ENCODE measurements at places on chromosomes 7 and 10.

DNA sequence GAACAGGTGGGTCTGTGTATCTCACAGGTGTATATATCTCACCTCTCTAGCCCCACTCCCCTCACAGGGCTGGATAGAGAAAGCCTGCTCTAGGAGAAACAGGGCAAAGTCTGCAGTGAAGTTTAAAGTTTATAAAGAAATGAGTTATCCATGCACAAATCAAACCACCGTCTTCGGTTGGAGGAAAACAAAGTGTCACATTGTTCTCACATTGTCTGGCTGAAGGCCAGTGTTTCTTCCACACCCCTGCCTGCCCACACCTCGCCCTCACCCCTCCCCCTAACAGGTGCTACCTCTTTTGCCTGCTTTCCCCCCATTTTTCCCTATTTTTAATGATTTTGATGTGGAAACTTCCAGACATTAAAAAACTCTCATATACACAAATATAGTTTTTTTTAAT, 25.8 kb downstream of the AQP1 start:
- DNase-seq, result no peak

DNA sequence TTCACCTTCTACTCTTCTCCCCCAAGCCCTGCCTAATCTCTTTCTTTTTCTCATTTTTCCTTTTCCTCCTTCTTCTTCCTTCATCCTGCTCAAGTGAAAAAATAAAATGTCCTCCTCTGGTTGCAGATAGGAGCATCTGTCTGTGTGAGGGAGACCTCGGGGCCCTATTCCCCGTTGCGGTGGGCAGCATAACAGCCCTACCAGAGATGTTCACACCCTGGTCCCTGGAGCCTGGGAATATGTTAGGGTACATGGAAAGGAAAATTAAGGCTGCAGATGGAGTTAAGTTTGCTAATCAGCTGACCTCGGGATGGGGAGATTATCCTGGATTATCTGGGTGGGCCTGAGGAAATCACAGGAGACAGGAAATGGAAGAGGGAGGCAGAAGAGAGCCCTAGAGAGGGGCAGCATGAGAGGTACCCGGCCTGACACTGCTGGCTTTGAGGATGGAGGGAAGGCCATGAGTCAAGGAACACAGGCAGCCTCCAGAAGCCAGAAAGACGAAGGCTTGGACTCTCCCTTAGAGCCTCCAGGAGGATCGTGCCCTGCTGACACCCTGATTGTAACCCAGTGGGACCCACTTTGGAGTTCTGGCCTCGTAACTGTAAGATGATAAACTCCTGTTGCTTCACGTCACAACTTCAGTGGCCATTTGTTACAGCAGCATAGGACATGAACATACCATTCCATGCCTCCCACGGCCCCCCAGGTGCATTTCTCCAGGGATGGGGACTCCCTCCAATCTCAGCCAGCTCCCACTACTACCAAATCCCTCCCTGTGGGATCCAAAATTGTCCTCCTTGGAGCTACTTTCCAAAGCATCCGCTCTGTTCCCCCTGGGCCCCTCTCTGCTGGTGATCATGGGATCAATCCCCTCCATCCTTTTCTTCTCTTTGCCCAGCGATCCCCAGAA, 39.0 kb upstream of the ZMIZ1 start:
- DNase-seq, result no peak

- no peak for DNase-seq
Measured at GRCh38 chr7:74074770-74075169, 8.8 kb upstream of the LIMK1 start.

DNA sequence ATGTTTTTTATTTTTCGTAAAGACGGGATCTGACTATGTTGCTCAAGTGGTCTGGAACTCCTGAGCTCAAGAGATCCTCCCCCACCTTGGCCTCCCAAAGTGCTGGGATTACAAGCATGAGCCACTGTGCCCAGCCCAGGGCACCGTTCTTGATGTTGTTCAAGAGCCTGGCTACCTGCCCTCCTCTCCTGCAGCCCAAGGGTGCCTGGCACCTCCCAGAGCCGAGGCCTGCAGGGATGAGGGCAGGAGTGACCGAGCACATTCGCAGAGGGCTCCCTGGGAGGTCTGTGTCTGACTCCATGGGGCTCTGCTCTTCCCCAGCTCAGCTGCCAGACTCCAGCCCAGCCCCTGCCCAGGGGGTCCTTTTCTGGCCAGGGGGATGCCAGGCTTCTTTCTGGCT, 15.4 kb downstream of the SH2B2 start:
- DNase-seq, result no peak

- DNase-seq, result no peak
Measured at GRCh38 chr7:42156967-42157721, 79.9 kb downstream of the GLI3 start.

DNA sequence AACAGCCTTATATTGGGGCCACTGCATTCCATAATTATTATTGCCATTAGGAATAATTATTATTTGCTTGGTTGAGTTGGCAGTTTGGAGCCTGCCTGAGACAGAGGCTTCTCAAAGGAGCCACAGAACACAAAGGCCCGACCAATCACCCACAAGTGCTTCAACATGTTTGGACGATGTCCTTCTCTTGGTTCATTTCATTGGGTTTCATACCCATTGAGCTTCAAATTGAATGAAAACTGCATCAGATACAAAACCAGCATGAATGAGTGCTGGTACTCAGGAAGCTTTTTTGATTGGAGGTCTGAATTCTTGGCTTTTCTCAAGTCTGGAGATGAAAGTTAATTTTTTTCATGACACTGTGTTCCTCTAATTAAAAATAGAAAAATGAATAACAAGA, 168.3 kb downstream of the CREB5 start:
- DNase-seq, result no peak

GRCh38 chr7:35652124-35652523, 42.8 kb downstream of the HERPUD2 start:
- DNase-seq, result no peak

DNA sequence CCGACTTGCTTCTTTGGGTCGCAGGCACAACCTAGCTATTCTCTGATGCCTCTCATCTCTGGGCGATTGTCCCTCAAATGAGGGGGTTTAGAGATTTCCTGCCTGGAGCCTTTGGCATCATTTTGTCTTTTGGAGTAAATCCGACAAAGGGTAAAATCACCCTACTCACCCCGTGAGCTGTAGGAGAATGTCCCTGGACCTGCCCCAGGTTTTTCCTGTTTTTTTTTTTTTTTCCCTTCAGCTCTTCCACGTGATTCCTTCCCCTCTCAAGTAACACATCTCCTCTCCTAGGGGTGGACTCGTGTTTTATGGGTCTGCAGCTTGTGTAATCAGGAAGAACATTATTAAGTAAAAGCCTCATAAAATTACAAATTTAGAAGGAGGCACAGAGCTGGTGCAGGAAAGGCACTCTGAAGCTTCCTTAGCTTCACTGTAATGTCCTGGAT, 128.4 kb upstream of the ZNF746 start:
- DNase-seq, result no peak

DNA sequence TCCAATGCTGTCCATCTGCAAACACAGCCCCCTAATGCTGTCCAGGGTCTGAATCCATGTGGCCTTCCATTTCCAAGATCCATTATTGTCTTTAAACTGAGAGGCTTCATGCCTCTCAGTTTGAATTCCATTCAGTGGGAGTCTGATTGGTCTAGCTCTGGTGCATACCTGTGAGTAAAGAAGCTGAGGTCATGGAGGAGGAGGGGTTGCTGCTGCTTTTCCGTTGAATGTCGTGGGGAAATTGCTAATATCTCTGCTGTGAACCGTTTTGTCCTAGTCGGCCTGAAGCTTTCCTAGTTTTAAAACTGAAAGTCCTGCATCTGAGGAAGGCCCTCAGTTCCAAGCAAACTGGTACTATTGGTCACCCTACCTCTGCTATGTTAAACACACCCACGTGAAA, 17.7 kb downstream of the SH2D4B start:
- no peak for DNase-seq

DNA sequence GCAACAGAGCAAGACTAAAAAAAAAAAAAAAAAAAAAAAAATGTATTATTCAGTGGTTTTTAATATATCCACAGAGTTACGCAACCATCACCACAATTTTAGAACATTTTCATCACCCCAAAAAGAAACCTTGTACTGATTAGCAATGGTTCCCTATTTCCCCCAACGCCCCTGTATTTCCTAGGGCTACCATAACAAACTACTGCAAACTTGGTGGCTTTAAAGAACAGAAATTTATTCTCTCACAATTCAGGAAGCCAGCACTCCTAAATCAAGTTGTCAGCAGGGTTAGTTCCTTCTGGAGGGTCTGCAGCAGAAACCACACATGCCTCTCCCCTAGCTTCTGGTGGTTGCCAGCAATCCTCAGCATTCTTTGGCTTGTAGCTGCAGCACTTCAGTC, 5.9 kb upstream of the NUP42 start:
- DNase-seq, result no peak

DNA sequence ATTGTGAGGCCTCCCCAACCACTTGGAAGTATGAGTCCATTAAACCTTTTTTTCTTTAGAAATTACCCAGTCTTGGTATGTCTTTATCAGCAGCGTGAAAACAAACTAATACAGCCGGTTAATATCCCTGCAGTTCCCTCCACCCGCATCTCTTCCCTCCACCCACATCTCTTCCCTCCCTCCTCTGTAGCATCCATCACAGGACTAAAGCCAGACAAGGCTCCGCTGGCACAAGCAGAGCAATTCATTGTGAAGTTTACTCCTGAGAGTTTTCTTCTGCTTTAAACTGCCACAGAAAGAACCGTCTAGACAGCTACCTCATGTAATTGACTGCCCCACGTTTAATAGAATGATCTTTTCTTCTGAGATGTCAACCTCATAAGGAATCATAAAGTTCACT, 131.5 kb downstream of the KIAA1217 start:
- DNase-seq, result no peak

GRCh38 chr10:103078309-103078615, 114.8 kb downstream of the NT5C2 start:
- no peak for DNase-seq

GRCh38 chr10:86085136-86085535, 281.5 kb downstream of the GRID1 start:
- DNase-seq, result no peak

- no peak for DNase-seq
Measured at GRCh38 chr10:3698312-3698711, 86.7 kb downstream of the KLF6 start.

DNA sequence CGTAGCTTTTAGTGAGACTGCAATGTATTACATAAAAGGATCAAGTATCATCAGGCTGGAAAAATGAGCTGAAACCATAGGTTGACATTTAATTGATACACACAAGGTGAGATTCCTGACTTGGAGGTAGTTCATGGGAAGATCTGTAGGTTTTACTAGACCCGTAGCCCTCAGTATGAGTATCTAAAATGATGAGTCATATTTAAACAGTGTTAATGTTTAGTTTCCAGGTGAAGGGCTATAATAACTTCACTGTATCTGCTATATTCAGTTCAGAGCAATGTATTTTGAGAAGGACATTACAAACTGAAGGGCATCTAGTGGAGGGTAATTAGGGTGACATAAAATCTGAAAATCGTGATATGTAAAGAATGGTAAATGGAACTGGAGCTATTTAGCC, 35.0 kb downstream of the ENTPD1 start:
- no peak for DNase-seq

All from OCI-M1 (cell line).